ENCODE measurements at places on chromosomes 5 and 9.
A peak's percentile ranks its signal among the peaks of the same experiment; 100 is the strongest.

GRCh38 chr5:71948206-71948605, 159.1 kb upstream of the MAP1B start:
- DNase-seq, result peak; percentile 5

GRCh38 chr5:127280491-127281220, 9.9 kb upstream of the MEGF10 start:
- DNase-seq, result no peak

DNA sequence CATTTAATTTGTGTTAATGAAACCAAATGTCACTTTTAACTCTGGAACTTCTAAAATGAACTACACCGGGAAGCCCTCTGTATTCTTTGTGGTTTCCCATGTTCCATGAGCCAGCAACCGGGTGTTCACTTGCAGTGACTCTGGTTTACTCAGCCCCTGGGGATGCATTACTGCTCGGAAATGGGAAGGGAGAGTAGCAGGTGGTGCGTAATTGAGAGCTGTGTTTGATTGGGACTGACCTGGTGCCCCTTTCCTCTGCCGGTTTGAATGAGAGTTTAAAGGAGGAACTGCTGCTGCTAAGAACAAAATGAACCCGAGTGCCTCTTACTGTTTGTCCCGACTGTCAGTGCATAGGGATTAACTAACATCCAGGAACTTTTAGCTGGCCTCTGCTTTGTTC, 100.1 kb upstream of the DHFR start:
- DNase-seq, result peak; percentile 71

GRCh38 chr9:20043035-20043434, 254.2 kb upstream of the SLC24A2 start:
- DNase-seq, result peak; percentile 35

DNA sequence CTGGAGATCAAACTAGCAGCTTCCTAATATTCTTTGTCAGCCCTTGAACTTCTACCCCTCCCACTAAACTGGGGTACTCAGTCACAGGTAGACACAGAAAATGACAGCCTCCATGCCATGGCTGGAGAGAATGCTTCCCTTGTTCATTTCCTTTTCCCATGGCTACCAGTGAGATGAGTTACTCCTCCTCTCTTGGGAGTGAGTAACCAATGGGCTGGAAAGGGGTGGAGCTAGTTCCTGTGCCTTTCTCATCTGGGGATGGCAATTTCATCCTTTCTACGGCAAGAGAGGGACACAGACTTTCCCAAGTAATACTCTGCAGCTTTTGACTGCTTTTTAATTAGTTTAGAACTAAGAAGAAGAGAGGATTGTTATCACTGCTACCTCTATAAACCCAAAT, 1045.6 kb upstream of the WWC1 start:
- no peak for DNase-seq
